Activated CD4-positive, alpha-beta T cell treated with anti-CD3 and anti-CD28 coated beads for 24 hours (primary cell): ENCODE measurements at places on chromosomes 5 and 9.

DNA sequence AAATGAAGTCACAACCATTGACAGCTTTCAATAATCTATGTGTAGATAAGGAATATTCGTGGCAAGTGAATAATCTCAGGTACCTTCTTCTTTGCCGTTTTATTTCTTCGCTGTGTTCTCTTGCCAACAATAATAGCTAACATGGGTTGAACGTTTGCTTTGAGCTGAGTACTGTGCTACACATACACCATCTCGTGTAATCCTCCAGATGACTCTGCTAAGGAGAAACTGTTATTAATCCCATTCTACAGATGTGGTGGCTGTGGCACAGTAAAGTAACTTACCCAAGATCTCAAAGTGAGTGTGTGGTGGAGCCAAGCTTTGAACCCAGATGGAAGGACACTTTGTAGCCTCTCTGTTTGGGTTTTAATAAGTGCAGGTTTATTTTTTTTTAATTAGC is 179.7 kb downstream of the C9orf152 start:
- DNase-seq, result no peak

- no peak for DNase-seq
Observed at GRCh38 chr5:51159164-51159563, 224.1 kb upstream of the ISL1 start.

GRCh38 chr9:129231022-129231739 is 53.1 kb upstream of the IER5L start:
- DNase-seq, result no peak

DNA sequence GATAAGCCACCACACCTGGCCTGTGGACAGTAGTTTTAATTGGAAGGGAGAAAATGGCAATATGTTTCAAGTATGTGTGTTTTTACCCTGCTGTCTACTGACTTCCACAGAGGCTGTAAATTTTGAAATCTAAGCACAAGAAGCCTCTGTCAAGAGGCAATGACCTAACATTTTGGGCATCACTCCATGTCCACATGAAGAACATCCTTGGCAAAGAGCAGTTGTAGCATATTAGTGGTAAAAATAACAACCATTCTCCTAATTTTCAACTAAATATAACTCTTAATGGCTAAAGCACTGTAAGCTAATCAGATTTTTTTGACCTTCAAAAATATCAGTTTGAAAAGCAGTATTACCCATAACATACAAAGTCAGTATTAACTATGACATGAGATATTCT is 100.3 kb upstream of the APC start:
- DNase-seq, result no peak

- no peak for DNase-seq
Observed at GRCh38 chr9:134623258-134624066, 18.1 kb upstream of the COL5A1 start.

- no peak for DNase-seq
Observed at GRCh38 chr9:134641990-134642384, 384 bp downstream of the COL5A1 start.

GRCh38 chr9:84304166-84304565 is 36.4 kb downstream of the SLC28A3 start:
- no peak for DNase-seq

DNA sequence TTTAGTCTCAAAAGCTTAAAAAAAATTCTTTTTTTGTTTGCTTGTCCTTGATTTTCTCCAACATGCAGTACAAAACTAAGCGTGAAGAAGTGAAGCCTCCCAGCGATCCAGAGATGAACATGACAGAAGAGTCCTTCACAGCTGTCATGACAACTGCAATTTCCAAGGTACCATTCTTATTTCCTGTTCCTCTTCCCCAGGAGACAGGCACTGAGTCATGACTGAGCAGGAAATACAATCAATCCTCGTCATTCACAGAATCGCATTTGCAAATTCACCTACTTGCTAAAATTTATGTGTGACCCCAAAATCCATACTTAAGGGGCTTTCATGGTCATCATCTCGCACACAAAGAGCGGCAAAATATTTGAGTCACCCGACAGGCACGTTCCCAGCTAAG is 77.3 kb downstream of the SLC1A1 start:
- DNase-seq, result no peak

DNA sequence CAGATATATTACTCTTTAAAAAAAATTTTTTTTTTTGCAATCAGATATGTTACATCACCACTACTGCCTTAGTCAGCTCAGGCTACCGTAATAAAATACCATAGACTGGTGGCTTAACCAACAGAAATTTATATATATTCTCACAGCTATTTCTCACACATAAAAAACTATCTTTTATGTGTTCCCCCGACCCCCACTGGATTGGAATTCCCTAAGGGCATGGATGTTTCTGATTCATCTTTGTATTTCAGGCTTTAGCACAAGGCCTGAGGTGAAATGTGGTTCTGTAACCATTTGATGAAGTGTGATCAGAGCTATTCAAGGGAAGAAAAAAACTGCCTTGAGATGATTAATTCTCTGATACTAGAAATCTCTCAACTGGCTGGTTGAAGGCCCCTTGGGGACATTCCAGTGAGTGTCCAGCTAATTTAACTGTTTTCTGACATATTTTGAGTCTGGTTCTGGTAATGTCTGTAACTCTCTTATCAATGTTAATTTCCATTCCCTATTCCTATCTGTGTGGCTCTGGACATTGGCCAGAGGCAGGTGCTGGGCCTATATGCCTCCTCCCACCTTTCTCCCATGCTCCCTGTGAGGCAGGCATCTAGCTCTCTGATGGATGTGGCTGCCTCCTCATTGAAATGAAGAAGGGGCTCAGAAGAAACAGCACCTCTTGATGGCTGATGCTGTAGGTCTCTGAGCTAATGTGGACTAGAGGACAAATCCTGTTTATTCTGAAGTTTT is 2.5 kb downstream of the CD14 start:
- no peak for DNase-seq

- DNase-seq, result no peak
Observed at GRCh38 chr5:74433896-74434829, 206.4 kb downstream of the ENC1 start.

DNA sequence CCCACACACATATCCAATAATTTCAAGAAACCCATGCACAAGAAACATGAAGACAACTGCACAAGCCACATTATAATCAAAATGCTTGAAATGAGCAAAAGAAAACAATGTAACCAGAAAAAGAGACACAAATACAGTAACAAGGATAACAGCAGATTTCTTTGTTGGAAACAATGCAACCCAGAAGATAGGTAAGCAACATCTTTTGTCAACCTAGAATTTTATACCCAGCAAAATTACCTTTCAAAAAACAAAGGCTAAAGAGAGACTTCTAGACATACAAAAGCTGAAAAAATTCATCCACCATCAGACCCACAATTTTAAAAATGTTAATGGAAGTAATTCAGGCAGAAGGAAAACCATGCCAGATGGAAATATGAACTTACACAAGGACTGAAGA is 5.0 kb upstream of the COL23A1 start:
- DNase-seq, result no peak
